D721Med (cell line): ENCODE measurements at places on chromosomes 1 and 21.

- no peak for DNase-seq
Observed at GRCh38 chr1:91673613-91674012, 173.0 kb downstream of the CDC7 start.

GRCh38 chr1:41501581-41501980 is 17.1 kb upstream of the EDN2 start:
- DNase-seq, result no peak

DNA sequence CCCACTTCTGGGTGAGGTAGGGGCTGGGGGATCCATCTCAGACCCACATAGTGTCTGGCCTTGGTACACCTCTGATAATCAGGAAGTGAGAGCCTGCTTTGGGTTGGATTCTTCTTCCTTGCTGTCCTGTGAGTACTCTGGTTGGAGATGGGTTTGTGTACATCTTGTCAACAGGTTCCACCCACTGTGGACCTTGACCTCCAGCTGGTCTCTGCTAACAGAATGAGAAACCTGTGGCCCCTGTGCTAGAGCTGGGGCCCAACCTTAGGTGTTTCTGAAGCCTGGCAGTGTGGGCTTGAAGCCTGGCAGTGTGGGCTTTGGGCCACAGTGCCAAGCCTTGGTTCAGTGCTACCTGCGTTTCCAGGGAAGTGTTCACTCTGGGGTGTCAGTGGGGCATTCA is 2.6 kb downstream of the ZBTB48 start:
- no peak for DNase-seq

DNA sequence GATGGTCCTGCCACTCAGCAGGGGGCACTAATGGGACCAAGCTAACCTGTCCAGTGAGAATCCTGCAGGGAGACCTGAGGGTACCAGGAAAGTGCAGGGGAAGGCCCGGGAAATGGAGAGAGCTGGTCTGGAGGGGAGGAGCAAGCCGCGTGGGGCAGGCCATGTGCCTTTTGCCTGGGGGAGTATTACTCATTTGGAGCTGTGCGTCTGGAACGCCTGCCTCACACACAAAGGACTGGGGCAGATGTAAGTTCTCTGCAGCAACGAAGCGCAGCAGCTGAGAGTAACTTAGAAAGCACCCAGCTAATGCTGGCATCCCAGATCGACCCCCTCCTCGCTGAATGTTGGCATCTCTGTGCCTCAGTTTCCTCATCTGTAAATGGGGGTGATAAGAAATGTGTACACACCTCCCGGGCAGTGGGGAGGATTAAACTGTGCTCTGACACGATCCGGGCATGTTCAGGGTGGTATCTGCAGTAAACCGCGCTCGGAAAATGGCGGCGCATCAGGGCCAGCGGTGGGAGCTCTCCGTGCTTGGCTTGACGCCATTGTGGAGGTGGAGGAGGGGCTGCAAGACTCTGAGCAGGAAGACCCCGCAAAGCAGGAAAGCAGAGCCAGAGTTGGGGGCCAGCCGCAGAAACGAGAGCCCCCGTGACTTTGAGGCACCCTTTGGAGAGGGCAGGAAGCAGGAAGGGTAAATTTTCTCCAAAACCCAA is 212.5 kb downstream of the NPHP4 start:
- DNase-seq, result no peak
